Ammon's horn (tissue), 1 donor: ENCODE measurements at places on chromosomes 6 and 20.

DNA sequence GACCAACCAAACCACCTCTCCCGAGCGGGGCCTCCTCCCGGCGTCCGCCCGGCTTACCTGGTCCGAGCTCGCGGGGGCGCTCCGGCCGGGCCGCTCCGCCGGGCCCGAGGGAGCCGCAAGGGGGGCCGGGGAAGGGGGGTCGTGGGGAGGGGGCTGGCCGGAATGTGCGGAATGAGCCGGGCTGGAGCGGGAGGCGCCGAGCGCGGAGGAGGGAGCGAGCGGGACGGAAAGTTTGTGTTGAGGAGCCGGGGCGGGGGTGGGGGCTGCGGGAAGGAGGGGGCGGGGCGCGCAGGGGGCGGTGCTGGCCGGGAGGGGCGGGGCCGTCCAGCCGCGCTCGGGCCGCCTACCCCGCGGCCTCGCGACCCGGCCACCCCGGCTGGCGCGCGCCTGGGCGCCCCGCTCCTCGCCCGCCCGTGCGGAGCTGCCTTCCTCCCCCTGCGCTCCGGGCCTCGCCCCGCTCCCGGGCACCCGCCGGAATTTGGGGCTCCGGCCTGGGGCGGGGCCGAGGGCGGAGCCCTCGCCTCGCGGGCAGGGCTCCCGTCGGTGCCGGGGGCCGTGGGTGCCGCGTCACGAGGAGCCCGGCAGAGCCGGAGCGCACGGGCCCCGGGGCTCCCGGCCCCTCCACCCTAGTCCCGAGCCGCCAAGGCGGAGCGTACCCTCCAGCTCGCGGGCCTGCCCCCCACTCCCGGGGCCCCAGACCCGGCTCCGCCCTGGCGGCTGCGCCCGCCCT lies at the start of gene TEAD3:
TSS of gene TEAD3 (minus strand) at position 239 of the 730 bp plus-strand sequence.
- DNase-seq = no peak

- no peak for DNase-seq
Observed at GRCh38 chr6:89745716-89746115, 73.9 kb downstream of the MDN1 start.

DNA sequence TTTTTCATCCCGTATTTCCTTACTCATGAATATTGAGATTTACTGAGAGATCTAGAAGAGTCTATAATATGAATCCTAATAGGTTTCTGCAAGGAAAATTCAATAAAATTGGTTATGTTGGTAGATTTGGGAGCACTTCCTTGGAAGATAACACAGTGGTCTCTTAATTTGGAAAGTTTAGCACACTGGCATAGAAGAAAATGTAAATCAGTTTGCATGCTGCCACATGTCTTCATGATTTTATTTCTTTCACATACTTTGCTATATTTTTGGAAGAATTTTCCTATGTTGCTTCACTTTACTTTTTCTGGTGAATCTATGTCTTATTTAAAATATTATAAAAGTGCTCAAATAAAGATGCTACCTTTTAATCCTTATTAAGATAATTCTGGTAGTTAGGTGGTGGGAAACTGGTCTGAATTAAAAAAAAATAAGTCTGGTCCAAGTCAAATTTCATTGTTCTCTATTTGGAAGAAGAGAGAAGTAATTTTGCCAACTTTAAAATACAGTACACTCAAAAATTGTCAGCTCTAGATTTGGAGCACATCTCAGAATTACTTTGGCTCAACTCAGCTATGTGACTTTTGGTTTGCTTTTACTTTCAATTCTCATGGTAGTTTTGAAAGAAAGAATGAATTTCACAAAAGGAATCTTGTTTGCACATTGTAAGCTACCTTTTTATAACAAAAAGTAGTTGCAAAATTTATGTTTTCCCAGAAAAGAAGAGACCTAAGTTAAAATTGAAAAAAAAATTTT lies 197.3 kb downstream of the CENPW start:
- DNase-seq = no peak

DNA sequence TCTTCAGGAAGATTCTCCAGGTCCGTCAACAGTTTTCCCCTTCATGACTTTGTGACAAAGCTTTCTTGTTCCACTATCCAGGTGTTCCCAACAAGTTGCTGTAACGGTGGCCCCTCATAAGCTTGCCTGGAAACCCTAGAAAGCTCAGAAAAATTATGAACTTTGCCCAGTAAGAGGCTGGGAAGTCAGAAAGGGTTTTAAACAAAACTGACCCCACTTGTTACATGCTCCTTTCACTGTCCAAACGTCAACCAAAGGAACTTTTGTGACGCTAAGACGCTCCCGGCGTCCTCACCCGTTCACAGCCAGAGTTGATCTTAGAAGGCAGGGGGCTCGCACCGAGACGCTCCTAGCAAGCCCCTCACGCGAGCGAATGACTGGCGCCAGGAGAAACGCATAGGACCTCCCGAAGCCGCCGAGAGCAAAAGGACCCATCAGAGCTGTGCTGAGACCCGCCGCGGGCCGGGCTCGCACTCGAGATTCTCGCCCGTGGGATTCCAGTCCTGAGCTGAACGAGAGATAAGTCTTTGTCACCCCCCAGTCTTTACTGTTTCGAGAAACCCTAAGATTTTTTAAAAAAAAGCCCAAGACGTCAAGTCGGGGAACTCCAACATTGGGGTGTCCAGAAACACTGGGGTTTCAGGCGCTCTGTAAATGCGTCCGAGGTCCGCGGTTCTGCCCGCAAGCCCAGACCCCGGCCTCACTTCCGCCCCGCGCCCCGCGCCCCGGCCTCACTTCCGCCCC lies 544 bp upstream of the ACAT2 start:
- DNase-seq = peak; percentile 22

- DNase-seq = no peak
Observed at GRCh38 chr6:2693231-2693630, 57.5 kb downstream of the MYLK4 start.

DNA sequence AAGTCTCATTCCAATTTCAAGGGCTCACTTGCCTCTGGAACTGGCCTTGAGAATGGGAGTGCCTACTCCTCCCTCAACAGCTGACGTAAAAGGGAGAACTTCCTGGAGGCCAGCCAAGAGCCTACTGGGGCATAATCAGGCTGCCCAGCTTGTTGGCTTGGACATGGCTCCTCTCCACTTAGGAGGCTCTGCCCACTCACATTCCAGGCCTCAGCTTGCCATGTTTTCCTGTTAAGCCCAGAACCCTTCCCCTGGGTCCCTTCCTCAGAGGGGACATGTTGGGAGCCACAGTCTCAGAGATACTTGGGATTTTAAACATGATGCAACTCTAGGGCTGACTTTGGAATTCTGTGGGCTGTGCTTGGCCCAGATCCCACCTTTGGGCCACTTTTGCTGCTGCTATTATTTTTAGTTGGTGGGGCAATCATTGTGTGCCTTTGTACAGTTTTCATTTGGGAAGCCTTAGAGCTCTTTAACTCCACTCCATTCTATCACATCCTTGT lies 31.5 kb upstream of the ADTRP start:
- peak; percentile 69 for DNase-seq

- DNase-seq = peak; percentile 57
Observed at GRCh38 chr6:110358553-110359160, 508 bp upstream of the METTL24 start.

DNA sequence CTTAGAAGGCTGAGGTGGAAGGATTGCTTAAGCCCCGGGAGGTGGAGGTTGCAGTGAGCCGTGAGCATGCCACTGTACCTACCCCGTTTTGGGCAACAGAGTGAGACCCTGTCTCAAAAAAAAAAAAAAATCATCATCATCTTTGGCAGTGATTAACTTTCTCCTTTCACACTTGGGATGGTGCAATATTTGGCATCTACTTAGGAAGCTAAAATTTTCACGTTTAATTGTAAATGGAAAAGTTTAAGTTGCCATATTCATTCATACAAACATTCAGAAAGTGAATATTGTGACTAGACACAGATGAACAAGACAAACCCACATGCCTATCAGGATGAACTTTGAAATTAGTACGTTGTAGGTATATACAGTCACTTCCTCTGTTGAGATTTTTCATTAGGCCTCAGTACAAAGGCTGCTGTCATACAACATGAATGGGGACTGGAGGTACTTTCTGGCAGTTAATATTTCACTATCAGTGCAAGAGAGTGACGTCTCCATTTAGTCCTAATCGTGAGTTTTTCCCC lies 10.3 kb downstream of the TOP1 start:
- DNase-seq = no peak

DNA sequence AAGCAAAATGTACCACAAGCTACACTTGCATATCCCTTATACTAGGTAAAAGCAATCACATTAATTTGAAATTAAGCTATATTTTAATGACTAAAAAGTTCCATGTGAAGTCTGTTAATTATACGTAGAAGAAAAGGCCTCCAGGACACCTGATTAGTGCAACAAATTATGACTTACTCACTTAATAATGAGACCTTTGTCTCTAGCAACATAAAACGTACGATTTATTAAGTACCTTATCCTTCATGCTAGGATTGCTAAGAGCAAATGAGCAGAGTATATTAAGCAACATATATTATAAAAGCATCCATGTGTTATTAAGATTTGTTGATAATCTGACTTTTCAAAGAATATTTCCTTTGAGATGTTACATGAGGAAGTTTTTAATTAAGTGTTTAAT lies 2.5 kb downstream of the BMP5 start:
- no peak for DNase-seq

- DNase-seq = no peak
Observed at GRCh38 chr20:49985617-49986016, 2.8 kb downstream of the SNAI1 start.

DNA sequence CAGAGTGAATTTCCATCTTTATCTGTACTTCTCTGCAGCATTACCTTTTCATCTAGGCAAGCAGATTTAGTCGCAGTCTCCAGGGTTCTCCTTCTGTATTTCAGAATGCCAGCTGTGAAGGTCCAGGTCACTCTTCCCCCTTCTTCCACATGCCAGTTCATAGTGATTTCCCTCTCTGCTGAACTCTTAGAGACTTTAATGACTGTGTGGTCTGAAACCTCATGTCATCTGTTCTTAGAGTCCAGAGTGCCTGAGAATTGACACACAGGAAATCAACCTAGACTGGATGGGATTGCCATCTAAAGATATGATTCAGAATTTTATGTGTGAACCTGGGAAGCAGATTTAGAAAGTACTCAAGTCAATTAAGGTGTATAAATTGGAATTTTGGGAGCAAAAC lies 248.1 kb downstream of the TPBG start:
- no peak for DNase-seq

DNA sequence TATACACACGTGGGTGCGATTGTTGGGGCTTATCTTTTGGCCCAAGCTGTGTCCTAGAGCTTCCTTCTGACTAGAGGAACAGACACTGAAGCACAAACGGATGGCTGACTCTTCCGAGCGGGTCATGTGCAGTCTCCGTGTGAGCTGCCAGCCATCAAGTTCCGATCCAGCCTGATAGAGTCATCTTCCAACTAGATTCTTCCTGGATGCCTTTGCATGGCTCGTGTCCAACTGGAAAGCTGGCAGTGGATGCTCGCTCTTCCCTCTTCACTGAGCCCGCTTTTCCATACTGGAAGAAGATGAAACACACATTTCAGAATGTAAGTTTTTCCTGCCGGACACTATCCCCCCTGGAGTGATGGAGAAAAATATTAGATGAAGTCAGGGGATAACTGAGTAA lies 148.1 kb downstream of the SCML4 start:
- DNase-seq = no peak

DNA sequence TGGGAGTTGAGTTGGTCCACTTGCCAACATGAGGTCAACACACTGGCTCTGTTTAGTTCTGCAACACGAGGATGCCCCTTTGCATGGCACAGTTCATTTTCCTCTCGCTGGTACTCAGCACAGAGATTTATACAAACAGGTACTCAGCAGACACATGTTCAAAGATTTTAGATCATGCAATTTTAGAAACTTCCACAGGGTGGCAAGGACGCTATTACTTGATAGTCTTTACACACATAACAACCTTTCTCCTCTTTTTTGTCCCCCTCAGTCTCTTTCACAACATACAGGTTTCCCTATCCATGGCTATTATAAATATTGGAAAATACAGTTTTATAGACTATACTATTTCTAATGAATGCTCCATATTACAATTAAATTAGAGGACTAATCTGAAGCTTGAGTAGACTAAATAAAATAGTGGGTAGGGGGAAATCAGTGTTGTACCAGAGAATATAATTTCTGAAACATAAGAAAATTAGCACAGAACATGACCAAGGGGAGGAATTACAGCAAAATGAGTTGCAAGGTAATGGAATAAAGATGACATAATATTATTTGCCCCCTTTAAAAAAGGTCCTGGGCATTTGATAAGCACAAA lies 331.8 kb upstream of the BTBD3 start:
- DNase-seq = peak; percentile 30

DNA sequence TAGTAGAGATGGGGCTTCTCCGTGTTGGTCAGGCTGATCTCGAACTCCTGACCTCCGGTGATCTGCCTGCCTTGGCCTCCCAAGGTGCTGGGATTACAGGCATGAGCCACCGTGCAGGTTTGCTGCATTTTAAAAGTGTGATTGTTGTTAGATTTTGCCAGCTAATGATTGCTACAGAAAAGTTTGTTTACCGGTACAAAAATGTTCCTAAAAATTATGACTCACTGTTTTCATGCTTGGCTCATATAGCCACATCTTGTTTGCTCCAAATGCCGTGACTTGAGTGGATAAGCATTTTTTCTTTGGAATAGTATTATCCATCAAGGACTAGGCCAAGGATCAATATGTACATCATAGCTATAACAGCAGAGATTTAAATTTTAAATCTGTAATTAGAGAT lies 24.3 kb downstream of the LRRN4 start:
- DNase-seq = no peak

DNA sequence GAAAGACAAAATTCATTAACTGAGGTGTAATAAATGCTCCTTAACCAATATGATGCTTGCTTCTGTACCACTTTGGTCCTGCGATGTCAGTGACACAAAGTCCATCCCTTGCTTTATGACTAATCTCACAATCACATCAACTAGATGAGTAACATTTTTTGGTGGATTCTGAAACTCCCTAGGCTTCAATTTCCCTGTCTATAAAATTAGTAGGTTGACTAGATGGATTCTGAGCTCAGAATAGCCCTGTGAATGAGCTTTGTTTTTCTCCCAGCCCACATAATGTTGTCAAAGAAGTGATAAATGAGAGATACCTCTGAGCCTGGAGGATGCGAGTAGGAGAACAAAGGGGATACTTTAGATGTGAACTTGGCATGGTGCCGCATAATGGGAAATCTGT lies 9.1 kb downstream of the TXLNB start:
- no peak for DNase-seq

- DNase-seq = no peak
Observed at GRCh38 chr6:74879976-74880375, 325.9 kb downstream of the COL12A1 start.

DNA sequence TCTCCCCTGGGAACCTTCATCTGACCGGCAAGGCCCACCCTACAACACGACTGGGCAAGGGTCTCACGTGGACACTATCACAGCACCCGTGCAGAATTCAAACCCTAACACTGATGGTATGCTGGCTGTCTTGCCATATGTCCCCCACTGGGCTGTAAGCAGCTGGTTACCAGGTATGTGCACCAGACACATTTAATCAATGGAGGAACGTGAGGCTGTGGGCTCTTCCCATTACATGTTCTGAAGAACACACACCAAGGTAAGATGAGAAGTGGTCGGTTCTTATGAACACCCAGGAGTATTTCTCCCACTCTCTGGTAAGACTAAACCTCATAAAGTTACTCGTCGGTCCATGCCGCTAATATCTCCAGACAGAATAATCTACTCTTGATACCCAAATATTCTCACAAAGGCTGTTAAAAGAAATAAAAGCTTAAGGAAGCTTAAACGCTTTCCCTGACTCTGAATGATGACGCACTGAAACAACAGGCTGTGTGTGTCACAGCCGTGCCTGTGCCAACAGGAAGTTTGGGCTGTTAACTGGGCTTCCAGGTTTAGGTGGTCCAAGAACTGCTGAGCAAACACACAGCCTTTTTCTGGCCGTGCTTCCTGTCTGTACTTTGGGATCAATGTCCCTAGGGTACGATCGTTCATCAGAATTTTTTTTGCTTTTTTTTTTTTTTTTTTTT lies 75.3 kb downstream of the SLC23A2 start:
- DNase-seq = peak; percentile 55

GRCh38 chr6:153424719-153425400 lies 293.8 kb upstream of the RGS17 start:
- no peak for DNase-seq
